NCI-H1417 (cell line): ENCODE measurements at places on chromosomes 16 and 17.
A peak's percentile ranks its signal among the peaks of the same experiment; 100 is the strongest.

- peak; percentile 1 for DNase-seq
Observed at GRCh38 chr16:83771306-83771942, 36.4 kb upstream of the HSBP1 start.

DNA sequence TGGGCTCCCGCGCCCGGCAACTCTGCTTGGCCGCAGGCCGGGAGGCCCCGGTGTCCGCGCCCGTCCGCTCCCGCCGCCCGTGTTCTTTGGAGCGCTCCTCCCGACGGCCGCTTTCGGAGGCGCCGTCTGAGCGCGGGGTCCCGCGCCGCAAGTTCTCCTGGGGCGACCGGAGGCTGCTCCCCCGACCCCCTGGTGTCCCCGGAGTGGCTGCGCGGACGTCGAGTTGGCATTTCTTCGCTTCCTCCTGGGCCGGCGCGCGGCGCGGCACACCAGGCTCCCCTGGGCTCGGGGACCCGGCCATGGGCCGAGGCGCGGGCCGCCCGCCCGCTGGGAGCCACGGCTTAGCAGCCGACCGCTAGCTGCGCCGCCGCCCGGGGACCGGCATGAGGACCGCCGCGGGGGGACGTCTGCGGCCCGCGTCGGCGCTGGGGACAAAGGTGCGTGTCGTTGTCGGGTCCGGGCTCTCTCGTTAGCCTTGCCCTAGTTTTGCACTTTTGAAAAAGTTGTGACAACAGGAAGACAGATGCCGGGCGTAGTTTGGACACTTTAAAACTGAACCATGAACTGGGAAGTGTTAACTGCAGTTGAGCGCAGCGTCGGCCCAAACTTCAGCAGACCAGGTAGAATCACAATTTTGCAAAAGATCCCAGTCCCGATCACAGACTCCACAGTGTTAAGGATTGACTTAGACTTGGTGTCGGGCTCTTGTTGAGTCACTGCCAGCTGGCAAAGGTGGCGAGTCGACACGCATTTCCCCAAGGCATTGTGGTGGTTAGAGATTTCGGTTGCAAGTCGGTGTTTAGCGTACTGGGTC, 700 bp downstream of the UBN1 start:
- DNase-seq = no peak

GRCh38 chr17:13785981-13786598, 184.4 kb upstream of the HS3ST3A1 start:
- DNase-seq = no peak

DNA sequence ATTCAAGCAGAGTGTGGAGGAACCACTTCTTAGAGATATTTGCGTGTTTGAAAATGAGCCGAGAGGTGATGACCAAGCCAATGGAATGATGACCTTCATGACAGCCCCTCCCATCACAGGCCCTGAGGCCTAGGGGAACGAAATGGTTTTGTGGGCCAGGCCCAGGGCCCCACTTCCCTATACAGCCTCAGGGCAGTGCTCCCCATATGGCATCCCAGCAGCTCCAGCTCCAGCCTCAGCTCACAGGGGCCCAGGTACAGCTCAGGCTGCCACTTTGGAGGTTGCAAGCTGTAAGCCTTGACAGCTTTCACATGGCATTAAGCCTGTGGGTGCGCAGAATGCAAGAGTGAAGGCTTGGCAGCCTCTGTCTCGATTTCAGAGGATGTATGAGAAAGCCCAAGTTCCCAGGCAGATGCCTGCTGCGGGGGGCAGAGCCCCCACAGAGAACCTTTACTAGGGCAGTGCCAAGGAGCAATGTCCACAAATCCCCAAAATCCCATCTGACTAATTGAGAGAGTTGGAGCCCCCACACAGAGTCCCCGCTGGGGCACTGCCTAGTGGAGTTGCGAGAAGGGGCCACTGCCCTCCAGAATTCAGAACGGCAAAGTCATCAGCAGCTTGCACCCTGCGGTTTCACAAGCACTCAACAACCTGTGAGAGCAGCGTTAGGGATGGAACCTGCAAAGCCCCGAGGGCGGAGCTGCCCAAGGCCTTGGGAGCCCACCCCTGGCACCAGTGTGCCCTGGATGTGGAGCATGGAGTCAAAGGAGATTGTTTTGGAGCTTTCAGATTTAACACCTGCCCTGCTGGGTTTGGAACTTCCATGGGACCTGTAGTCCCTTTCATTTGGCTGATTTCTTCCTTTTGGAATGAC, 21.2 kb downstream of the CHMP6 start:
- no peak for DNase-seq

GRCh38 chr16:26133416-26134093, 441.8 kb downstream of the HS3ST4 start:
- DNase-seq = no peak

- no peak for DNase-seq
Observed at GRCh38 chr16:69831212-69832123, 69.3 kb downstream of the WWP2 start.

DNA sequence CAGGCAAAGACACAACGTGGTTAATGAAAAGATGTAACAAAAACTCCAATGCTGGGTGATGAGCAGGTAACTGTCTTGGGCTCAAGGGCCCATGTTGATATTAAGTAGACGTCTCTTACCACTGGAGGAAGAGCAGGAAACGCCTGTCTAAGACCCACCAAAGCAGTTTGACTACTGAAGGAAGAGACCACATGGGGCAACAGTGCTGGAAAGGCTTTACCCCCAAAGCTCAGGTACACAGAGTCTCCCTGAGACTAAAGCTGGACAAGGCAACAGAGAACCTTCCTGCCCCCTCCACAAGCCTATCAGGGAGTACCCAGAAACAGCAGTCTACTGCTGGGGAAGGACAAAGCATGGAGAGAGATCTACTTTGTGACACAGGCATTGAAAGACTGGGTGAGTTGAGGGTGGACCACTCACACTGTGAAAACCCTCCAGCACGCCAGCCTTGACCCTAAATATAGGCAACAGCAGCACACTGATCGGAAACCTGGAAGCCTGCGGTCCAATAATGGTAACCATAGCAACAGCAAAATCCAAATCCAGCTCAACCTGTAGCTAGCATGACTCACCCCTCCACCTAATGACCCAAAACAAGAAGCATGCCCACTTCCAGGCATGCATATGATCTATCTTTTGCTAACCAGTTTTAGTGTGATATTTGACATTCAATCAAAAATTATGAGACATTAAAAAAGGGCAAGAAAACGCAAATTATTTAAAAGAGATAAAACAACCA, 270.5 kb upstream of the SDK2 start:
- DNase-seq = no peak

DNA sequence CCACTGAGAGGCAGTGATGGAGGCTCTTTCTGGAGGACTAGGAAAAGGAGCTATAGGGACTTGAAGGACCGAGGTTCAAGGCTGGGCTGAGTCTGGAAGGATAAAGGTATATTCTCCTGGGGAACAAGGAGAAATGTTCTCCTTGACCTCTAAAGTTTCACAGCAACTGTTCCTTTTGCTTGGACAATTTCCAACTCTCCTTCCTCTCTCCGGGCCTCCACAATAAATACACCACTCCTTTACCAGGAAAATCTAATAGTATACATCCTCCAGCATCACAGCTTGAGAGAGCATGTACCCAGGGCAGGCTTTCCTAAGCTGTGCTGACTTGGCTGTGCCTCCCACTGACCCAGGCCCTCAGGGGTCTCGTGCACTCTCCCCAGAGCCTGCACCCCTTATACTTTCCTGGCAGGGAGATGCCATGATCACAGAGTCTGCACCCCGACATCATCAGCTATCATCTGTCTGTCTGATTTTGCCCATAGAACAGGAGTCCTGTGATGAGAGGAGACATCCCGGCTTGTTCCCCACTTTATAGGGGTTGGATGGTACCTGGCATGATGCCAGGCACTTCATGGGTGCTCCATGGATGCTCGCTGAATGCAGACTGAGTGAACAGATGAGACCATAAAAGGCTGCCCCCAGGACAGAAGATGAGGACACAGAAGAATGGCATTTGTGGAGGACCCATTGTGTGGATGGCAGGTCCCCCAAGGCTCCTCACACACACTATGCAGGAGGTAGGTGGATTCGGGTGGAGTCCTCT, 582.6 kb upstream of the CDH5 start:
- no peak for DNase-seq

DNA sequence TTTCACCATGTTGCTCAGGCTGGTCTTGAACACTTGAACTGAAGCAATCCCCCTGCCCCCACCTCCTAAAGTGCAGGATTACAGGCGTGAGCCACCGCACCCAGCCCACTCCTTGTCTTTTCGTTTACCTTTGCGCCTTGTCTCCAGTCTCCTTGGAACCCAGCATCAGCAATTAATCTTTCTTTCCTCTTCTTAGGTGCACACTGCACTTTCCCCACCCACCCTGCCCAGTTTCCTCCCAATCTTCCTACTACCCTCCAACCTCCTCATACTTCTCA, 1.5 kb upstream of the CLDN7 start:
- DNase-seq = no peak

DNA sequence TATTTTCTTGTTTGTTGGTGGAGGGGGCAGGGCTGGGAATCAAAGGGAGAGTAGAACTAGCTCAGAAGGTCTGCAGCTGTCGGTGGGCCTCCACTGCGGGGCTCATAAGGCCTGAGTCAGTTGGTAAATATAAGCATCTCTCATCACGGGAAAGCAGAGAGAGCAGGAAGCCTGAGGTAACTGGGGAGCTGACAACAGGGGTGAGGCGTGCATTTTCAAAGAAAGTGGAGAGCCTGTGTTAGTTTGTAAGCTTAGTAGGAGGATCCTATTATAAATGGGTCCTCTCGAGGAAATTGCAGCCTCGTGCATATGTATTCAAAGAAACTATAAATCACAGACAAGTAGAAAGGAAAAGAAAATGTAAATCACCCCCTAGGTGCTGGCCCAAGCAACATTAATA, 221.0 kb upstream of the CDH13 start:
- DNase-seq = no peak

GRCh38 chr16:1043881-1044451, 28.6 kb upstream of the SSTR5 start:
- DNase-seq = peak; percentile 42

DNA sequence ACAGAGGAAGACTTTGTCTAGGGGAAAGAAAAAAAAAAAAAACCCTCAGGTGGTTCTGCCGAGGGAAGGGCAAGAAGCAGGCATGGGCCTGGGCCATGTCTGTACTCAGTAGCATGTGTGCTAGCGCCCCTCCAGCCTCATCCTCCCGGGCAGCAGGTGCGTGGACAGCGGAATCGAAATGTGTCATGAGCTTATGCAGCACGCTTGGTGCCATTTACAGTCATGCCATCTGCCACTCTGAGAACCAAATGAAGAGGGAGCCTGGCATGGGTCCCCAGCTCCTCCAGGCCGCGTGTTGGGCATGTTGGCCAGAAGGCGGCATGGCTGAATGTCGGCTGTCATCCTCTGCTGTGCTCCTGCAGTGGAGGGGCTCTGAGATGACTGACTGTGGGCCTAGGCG, 31.4 kb downstream of the CRAMP1 start:
- DNase-seq = no peak

- peak; percentile 48 for DNase-seq
Observed at GRCh38 chr17:43791589-43791988, 11.4 kb downstream of the CFAP97D1 start.

- DNase-seq = no peak
Observed at GRCh38 chr16:20903116-20903898, 2.7 kb downstream of the LYRM1 start.

- DNase-seq = no peak
Observed at GRCh38 chr17:68418876-68419275, 38.4 kb downstream of the WIPI1 start.

GRCh38 chr16:57522960-57523359, 13.4 kb downstream of the CCDC102A start:
- DNase-seq = no peak

DNA sequence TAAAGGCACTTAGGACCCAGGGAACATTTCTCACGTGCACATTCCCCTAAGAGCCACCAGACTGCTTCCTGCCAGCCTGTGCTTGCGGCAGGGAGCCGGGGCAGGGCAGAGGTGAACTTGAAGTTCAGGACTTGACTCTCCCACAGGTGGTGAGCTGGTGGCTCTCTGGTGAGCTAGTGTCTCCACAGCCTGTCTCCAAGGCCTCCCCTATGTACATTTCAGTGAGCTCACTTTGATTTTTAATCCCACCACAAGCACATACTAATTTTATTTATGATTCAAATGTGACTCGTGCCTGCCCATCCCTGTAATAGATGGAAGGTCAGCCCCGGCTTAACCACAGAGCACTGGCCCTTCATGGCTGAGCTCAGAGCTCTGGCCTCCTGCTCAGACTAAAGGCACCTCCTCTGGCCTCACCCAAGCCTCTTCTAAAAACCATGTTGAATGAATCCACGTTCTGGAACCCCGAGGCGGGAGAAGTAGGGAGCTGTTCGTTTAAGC, 9.2 kb downstream of the SNN start:
- DNase-seq = no peak

- DNase-seq = no peak
Observed at GRCh38 chr17:280901-281300, 71.7 kb downstream of the RPH3AL start.
